ENCODE measurements at places on chromosomes 2 and 18.
A peak's percentile ranks its signal among the peaks of the same experiment; 100 is the strongest.

GRCh38 chr2:43482961-43483360, 112.9 kb downstream of the THADA start:
- DNase-seq = no peak

DNA sequence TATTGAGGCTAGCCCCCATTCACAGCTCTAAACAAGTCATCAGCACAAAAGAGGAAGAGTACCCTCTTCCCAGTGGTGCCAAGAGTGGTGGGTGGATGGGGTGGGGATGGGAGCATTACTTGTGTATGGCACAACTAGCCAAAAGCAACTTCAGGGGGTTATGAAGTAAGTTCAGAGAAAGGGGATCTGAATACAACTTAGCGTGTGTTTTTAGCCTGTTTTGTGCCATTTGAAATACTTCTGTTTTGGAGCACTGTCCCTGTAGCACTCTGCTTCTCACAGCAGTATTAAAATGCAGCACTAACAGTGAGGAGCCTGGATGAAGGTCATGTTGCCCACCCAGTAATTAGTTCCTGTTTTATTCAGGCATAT, 113.5 kb downstream of the CRIM1 start:
- DNase-seq = no peak

DNA sequence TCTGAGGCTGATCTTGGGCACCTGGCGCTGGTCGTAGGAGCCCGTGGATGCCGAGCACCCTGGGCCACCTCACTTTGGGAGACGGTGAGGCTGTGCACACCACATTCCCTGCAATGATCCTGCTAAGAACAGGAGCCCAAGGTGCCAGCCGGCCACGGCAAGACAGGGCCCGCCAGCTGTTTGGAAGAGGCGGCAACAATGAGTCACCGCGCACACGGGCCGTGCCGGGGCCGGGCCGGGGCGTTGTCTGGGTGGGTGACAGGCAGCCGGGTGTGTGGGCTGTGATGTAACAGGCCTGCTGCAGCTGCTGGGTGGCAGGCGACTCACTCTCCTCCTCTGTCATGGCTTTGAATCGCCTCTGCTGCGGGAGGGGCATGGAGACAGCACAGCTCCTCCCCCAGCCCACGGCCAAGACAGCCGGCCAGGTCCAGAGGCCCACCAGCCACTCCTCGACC, 49.7 kb upstream of the ODC1 start:
- peak; percentile 39 for DNase-seq

GRCh38 chr2:139905624-139906023, 1125.4 kb upstream of the NXPH2 start:
- DNase-seq = no peak

DNA sequence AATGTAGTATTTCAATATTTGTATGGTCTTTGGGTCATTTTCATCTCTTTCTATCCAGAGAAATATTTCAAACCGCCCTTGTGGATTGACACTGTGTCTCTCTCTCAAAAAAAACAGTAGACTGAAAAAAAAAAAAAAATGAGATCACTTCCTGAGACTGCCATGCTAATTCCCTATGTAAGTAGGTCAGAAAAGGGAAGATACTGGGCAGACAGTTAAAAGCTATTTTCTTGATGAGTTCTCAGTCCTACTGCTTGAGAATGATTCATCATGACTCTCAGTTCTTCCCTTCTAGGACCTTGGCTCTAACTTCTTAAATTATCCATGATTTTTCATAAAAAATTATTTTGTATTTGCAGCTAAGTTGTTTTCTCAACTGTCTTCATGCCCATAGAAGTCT, 672.3 kb upstream of the REG3G start:
- DNase-seq = no peak

GRCh38 chr2:118850901-118851415, 3.5 kb upstream of the EN1 start:
- DNase-seq = no peak

GRCh38 chr2:202786842-202787241, 84.7 kb downstream of the ICA1L start:
- no peak for DNase-seq

DNA sequence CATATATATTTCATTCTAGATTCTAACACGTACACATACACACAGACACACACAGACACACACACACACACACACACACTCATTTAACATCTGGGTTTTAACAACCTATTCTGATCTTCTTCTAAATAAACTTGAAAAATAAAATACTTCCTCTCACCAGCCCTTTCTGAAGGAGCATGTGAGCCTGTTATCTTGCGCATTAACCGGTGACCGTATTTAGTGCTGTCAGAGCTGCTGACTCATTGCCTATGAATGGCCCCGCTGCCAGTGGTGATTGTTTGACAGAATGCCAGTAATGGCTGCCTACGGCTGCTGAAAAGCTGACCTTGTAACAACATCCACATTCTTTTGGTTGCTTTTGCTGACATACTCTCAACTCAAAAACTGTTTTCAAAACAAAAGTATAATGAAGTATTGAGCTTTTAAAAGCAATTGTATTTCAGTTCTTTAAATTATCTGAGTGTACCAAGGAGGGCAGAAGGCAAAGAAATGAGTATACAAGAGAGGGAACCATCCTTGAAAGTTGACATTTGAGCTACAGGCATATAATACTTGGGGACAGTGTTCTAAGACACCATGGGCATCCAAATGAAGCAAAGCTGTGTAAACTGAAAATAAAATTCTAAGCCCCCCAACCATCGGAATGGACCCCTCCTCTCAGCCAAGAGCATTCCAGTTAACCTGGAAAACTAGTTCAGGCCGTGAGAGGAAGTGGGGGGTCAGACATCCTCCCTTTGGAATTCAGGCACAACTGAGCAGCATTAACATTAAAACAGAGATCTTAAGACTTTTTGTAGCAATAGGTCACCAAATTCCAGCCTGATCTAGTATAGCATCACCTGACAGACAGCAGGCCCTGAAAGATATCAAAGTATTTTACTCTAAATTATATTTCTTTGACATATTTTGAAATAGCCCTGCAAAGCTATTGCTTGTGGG, 50.2 kb upstream of the DTNA start:
- DNase-seq = no peak

DNA sequence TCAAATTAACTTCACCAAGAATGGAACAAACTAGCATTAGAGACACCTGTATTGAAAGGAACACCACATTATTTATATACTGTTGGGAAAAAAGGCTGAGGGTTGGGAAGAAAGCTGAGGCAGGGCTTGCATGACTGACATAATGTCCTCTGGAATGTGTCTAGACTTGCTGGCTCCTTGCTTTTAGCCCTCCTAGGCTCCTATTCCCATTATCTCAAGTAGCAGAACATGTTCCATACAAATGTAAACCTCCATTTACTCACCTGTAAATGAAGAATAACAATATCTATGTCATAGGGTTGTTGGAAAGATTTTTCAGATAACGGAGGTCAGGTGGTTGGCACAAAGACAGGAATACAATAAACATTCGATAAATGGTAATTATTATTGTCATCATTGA, 976 bp upstream of the ACADL start:
- DNase-seq = no peak

DNA sequence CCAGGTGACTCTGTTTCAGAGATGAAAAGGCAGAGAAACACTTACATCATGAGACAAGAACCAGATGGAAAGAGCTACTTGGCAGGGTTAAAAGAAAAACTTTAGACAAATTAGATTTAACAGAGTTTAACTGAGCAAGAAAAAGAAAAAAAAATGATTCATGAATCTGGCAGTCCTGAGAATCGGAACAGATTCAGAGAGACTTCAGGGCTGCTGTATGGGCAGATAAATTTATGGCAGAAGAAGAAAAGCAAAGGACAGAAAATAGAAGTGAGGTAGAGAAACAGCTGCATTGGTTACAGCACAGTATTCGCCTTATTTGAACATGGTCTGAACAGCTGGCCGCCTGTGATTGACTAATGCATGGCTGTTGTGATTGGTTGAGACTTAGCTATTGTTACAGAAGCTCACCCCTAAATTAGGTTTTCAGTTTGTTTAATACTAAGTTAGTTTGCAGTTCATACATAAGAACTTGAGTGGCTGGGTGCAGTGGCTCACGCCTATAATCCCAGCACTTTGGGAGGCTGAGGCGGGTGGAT, 43.0 kb upstream of the RHOB start:
- DNase-seq = no peak

GRCh38 chr2:237701033-237701858, 73.9 kb downstream of the LRRFIP1 start:
- no peak for DNase-seq

DNA sequence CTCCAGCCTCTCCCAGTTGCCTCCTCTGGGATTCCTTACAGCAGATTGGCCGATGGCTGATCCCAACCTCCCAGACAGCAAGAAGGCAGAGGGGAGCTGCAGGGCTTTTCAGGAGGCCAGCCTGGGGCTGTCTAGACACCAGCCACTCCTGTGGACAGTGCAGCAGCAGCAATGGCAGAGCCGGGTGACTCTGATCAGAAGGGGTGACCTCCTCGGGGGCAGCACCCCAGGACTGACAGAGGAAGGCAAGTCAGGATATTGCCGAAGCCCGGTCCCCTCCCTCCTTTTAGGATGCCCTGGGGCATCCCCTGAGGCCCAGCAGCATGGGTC, 84.5 kb downstream of the INHBB start:
- DNase-seq = no peak

- no peak for DNase-seq
Observed at GRCh38 chr2:126239320-126239955, 416.5 kb upstream of the GYPC start.

GRCh38 chr2:11829324-11829946, 83.0 kb downstream of the LPIN1 start:
- DNase-seq = peak; percentile 58

GRCh38 chr2:223467196-223467595, 135.0 kb downstream of the SCG2 start:
- no peak for DNase-seq

- no peak for DNase-seq
Observed at GRCh38 chr2:74941284-74941683, 17.2 kb upstream of the POLE4 start.

- DNase-seq = no peak
Observed at GRCh38 chr2:105324732-105325131, 4.8 kb downstream of the TGFBRAP1 start.

GRCh38 chr2:105439141-105439540, 40.3 kb upstream of the FHL2 start:
- DNase-seq = no peak

DNA sequence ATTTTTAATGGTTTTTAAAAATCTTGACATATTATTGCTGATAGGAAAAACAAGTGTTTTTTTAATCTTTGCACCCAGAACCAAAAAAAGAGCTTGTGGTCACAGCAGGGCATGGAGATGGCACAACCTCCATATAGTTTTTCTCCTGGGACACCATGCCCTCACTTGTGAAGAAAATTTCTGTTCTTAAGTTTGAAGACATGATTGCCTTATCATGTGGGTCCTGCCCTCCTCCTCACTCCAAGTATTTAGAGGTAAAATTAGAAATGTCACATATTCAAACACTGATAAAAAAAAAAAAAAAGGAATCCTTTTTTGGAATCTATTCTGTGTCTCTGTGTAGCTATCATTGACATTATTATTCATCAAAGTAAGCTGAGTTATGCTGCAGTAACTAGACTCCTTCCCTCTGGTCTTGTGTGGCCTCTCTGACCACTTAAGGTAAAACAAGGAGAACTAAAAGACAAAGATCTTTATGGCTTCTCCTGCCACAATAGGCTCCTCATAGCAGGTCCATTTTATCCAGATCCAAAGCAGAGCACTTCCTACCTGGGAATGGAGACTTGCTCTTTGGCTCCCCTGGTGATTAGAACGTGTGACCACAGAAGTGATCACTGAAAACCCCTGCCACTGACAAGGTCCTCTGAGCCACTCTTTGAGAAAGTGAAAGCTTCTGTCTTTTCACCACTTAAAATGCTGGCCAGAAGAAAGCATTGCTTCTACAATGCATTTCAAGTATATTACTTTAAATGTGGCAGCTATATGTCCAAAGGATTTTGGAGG, 19.8 kb downstream of the ADD2 start:
- DNase-seq = no peak

DNA sequence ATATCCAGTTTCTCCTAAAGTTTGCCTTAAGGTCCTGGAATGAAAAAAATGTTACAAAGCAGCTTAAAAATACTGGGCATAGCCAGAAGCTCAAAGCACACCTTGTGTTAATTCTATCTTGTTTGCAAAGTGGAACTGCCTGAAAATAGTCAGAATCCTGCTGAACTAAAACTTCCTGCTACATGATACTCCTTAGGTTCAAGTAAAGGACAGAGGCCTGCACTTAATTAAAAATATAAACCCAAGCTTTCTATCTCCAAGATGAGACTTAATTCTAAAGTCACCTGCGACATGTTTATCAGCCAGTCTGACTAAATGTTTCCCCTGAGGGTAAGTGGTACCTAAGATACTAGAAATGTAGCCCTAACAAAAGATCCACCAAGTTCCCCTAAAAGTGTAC, 103.4 kb downstream of the CHST9 start:
- no peak for DNase-seq

DNA sequence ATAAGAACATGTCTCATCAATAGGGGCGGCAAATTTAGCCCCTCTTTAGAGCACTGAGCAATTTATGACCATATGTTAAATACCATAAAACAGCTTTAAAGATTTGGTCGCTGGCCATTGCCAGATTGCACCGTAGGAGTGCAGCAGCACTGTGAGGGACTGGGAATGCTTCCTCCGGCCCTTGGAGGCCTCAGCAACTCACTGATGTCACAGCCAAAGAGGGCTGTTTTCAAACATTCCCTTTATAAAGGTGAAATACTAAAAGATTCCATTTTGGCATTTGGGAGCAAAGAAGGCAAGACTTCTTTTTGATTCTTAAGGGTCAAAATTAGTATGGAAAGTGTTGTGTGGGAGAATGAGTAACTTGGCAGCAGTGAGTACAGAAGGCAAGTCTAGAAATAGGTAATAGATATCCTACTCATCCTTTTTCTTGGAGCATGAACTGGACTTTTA, 63.7 kb downstream of the BABAM2 start:
- DNase-seq = no peak

GRCh38 chr2:62604336-62604735, 98.3 kb upstream of the TMEM17 start:
- DNase-seq = no peak

- DNase-seq = no peak
Observed at GRCh38 chr2:117086943-117087250, 727.6 kb upstream of the DDX18 start.

DNA sequence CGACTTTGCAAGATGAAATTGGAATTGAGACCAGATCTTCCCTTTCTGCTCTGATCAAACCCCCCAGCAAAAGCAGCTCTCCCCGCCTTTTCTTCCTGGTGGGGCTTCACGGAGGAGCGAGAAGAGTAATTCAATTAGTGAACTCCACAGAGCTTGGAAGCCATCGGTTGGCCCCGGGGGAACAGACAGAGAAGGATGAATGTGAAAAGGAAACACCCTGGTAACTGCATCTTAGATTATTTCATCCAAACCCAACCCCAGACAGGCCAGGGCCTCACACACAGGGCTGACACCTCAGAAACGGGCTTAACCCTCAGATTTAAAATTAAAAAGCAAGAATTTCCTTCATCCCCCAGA, 18.3 kb downstream of the SMAD7 start:
- no peak for DNase-seq

GRCh38 chr2:105142239-105142638, 99.3 kb upstream of the GPR45 start:
- DNase-seq = no peak

GRCh38 chr18:56202678-56203077, 435.7 kb downstream of the TXNL1 start:
- DNase-seq = no peak

Data from T-helper 1 cell (primary cell).